ENCODE measurements at places on chromosomes 16 and 17.

DNA sequence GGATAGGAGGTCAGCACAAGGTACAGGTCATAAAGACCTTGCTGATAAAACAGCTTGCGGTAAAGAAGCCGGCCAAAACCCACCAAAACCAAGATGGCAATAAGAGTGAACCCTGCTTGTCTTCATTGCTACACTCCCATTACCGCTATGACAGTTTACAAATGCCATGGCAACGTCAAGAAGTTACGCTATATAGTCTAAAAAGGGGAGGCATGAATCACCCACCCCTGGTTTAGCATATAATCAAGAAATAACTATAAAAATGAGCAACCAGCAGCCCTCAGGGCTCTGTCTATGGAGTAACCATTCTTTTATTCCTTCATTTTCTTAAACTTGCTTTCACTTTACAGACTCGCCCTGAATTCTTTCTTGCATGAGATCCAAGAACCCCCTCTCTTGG is 1.0 kb upstream of the HSBP1 start:
- no peak for DNase-seq

GRCh38 chr17:17510456-17511292 is 14.5 kb upstream of the RASD1 start:
- DNase-seq, result no peak

- no peak for DNase-seq
These were observed 7.3 kb upstream of the DDX52 start for GRCh38 chr17:37650419-37651003.

DNA sequence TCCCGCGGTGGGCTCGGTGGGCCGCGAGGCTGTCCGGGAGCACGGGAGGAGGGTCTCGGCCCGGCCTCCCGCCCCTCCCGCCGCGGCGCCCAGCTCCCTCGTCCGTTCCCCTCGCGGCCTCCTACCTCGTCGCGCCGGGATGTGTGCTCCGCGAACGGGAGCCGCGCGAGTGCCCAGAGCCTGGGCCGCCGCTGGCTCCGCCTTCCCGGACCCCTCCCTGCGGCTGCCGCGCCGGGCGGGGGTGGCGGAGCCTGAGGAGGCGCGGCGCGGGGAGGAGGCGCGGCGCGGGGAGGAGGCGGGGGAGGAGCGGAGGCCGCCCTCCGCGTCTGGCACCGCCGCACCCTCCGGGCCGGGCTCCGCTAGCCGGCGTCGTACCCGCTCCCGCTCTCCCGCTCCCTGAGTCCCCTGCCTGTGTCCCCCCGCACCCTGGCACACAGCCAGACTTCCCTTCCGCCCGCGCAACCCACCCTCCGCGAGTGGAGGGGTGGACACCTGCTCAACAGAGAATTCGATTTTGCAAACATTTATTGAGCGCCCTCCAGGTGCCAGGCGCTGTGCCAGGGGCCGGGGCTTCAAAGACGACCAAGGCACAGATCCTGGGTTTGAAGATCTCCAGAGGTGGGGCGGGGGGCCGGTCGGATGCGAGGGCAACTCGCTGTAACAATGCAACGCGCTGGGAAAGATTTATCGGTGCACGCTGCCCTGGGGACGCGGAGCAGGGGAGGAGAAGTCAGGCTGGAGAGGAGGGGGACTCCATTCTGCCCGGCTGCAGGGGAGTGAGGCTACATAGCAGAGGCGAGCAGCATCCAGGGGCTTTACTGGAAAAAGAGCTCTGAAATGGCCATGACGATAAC is at the start of gene MPP3:
TSS of gene MPP3 (minus strand) at position 171 of the 854 bp plus-strand sequence. CDS start 1,240 bp downstream, outside the sequence.
- no peak for DNase-seq

DNA sequence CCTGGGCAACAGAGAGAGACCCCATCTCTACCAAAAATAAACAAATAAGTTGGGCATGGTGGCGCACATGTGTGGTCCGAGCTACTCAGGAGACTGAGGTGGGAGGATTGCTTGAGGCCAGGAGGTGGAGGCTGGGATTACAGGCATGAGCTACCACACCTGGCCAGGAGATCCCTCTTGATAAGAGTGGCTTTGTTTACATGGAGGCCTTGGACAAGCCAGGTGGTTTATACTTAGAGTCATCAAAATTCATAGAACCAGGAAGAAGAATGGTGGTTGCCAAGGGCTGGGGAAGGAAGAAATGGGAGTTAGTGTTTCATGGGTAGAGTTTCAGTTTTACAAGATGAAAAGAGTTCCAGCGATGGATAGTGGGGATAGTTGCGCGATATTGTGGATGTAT is 8.8 kb upstream of the ZFP1 start:
- DNase-seq, result no peak

- DNase-seq, result no peak
These were observed 21.8 kb downstream of the LYRM9 start for GRCh38 chr17:27871407-27871806.

DNA sequence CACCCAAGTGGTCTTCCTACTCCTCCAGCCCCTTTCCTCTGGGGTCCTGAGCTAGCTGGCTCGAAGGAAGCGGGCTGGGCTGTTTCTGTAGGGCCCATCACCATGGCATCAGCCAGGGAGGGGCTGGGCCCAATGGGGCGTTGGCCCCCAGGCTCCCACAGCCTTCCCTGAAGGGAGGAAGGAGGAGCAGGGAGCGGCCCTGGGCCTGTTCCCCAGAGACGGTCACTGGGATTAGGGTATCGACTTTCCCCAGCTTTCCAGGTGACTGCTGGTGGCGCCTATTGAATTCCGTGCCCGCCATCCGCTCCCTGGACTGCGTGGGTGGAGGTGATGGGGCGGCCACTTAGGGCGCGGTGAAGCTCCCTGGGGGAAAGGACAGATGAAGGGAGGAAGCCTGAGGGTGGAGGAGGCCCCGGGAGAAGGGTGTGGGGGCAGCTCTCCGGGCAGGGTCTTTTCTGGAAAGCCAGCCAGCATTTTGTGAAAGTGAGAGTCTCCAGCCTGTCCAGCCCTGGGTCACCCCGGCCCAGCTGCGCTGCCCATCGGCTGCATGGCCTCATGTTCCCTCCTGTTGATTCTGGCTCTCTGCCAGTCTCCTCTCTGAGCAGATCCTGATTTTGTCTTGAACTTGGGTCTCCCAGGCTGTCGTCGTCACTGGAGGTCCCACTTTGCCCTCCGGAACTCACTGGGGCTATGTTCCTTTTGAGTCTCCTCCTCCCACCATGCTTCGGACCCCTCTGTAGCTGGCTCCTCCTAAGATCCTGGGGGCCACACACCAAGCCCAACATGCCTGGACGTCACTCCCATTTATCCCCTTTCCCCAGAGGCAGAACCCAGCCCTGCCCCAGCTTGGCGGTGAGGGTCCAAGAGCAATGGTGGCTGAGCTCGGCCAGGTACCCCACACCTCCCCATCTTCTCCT is 9.8 kb downstream of the NHERF1 start:
- DNase-seq, result no peak
